ENCODE measurements at places on chromosomes 3 and 15.

DNA sequence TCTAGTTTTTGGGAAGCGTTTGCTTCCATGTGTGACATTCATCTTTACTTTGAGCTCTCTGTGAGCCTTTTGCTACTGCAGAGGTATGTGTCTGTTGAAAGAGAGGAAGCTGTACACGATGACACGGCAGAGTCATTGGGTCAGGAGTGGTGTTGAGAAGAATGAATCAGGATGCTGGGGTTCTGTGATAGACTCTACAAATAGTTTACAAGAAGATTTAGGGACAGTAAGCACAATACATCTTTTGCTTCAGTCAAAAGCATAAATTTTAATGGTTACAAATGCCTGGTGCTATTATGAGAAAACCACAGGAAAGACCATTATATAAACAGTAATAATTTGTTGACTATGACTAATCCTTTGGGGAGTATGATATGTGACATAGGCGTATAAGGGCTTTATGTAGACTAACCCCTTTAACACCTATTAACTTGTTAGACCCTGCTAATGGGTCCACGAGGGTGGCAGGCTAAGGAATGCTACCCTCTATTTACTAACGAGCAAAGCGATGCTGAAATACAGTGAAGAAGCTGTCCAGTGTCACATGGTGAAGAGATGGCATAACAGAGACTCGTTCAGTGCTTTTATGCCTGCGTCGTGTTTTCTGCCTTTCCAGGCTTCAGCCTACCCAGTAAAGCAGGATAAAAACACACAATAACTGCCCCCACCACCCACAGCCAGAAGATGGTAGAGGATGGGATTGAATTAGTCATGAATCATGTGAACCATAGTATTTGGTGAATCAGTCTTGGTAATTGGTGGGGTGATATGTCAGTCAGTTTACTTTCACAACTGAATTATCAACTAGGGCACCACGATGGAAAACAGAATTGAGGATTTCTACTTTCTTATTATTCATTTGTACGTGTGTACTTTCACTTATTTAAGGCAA, 118.8 kb downstream of the LPP start:
- no peak for DNase-seq

GRCh38 chr15:66803182-66803729, 101.2 kb downstream of the SMAD6 start:
- DNase-seq = peak; percentile 93

DNA sequence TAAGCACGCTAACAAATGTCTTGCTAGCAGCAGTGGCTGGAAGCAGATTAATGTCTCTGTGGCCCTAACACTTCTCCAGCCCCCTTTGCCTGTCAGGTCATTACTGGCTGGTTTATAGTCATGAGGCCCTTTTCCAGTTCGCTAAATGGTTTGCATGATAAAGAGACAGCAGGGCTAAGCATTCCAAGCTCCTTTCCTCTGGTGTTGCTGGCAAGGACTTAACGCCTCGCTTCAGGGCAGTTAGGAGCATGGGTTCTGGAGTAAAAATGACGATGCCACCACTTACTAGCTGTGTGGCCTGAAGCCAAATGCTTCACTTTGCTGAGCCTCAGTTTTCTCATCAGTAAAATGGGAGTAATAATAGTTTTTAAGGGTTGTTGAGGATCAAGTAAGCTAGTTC, 185.9 kb downstream of the MEGF11 start:
- DNase-seq = no peak

GRCh38 chr3:25885544-25885943, 95.7 kb downstream of the OXSM start:
- no peak for DNase-seq
